ENCODE measurements at places on chromosomes 5 and 9. TPM values are rescaled to one million over a fixed set of nuclear protein-coding genes. Genes with fewer than 3 reads are reported as not detected.

PIP5KL1 gene
- total RNA-seq: 0.42 TPM

KIAA0825 gene
- total RNA-seq: 2.4 TPM

SMARCA2 gene
- total RNA-seq: 118 TPM

CDKN2A gene
- 1.1 TPM for total RNA-seq

SLC2A8 gene
- 19.4 TPM for total RNA-seq

FOXD4L4 gene
- total RNA-seq: not detected

KLHL3 gene
- total RNA-seq: 27.0 TPM

HAND1 gene
- 23.9 TPM for total RNA-seq

PLAC8L1 gene
- not detected for total RNA-seq

- DNase-seq: no peak
Measured at GRCh38 chr9:5994493-5994892, 20.9 kb downstream of the RANBP6 start.

DNA sequence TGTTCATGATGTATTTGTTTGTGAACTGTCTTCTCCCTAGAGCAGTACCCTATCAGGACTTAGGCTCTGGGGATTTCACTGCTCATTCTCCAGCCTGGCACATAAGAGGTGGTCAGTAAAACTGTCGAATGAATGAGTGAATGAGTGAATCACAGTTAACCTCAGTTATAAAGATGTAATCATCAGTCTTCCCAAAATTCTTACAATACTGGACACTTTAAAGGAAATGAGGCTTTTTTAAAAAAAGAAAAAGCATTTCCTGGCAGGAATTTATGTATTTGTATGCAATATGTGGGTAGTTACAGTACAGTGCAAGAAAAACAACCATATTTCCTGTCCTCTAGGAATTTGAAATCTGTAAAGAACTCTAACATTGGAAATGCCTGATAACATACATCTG, 59.6 kb downstream of the RAI14 start:
- DNase-seq: no peak

DNA sequence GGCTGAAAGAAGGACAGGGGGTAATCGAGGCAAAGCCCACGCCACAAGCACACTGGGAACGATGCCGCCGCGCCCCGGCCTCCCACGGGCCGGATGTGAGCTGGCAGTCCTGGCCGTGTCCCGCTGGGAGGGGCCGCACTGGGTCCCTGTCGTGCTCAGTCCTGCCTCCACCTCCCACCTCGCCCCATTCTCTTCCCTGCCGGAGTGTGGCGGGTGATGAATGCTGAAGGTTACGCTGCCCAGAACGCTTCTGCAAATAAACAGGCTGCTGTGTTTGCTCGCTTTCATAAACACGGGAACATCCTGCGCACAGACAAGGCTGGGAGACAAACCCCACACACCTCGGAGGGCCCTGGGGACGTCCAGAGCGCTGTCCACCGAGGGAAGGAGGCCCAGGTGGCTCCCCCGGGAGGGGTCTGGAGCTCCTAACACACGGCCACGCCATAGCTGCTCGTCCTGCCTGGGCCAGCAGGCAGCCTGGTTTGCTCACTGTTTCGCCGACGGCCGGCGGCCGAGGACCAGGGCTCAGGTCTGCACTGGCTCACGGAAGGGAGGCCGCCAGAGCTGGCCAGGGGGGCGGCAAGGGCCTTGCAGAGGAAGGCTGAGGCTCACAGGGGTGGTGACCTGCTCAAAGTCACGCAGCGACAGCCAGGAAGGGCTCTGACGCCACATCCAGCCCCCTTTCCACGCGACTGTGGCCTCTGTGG, 2.3 kb downstream of the DNLZ start:
- no peak for DNase-seq

DNA sequence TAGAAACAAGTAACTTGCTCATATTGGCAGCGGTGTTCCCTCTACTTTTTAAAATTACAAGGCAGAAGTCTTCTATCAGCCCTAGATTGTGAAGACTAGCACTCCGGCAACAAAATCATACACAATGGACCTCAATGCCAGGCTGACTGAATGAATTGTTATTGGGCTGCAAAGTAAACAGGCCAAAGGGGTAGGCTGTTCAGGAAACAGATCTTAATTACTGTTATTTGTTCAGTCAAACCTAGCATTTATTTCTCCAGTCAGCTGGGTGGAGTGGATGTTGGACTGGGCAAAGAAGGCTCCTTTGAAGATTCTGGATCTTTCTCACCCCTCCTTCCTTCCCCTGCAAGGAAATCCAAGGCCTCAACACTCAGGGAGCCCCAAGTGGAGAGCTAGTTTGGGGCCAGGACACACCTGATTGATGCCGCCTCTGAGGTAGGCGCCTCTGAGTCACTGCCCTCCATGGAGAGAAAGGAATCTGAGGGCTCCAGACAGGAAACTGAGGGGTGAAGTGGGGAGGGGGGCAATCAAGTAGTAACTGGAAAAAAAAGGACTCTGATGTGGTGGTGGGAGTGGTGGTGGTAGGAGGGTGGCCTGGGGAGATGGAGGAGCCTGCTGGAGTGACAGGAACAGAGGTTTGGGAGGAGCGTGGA, 35.5 kb downstream of the SERINC5 start:
- no peak for DNase-seq

- DNase-seq: no peak
Measured at GRCh38 chr9:137247135-137247915, 3.8 kb upstream of the STPG3 start.

- no peak for DNase-seq
Measured at GRCh38 chr9:135476561-135477355, 2.8 kb upstream of the PPP1R26 start.

DNA sequence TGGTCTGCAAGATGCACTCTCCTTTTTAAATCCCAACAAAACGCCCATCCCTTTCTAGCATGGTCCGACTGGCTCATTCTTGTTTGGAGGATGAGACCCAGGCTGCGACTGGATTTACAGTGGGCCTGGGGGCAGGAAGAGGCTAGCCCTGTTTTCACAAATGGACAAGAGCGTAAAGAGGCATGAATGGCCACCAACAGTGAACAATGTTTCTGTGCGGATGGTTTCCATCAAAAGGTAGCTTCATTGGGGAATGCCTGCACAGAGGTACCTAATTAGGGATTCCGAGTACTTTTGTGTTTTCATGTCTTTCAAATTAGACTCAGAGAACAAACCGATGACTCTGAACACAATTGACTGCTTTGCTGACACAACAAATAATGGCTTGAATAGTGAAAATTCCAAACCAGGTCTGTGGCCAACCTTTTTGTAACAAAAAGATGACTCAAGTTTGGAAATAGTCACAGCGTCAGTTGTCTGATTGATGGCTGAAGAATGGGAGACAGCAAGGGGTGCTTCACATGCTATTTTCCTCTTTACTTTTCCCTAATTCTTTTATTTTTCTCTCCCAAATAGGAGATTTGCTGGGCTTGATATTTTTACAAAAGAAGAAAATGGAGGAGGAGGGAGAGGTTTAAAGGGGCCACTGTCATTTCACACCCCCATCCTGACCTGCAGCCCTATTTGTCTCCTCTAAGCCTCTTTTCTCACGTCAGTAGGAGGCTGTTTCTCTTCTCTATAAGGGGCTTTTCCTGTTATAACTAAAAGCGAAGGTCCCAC, 208.1 kb upstream of the S1PR3 start:
- no peak for DNase-seq

DNA sequence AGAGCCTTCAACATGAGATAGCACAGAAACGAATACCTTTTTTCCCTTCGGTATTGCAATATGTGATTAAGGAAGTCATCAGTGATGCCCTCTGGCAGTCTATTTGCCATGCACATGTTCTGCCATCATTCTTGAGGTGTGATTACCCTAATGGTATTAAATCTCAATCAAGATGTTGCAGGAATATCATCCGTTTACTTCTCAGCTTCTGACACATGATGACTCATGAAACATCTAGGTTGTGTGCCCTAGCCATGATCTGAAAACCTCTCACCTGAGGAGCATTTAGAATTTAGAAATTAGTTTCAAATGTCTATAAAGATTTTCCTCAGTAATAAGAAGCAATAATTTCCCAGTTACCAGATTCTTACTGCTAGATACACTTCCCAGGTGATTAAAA, 209.1 kb downstream of the ADGRV1 start:
- DNase-seq: no peak

GRCh38 chr9:126763130-126763764, 41.6 kb upstream of the ZBTB43 start:
- DNase-seq: no peak

- no peak for DNase-seq
Measured at GRCh38 chr9:94553029-94553938, 1.6 kb upstream of the PCAT7 start.

GRCh38 chr9:109286981-109287380, 33.9 kb downstream of the EPB41L4B start:
- DNase-seq: no peak

- DNase-seq: no peak
Measured at GRCh38 chr9:121618504-121618903, 32.9 kb upstream of the DAB2IP start.

DNA sequence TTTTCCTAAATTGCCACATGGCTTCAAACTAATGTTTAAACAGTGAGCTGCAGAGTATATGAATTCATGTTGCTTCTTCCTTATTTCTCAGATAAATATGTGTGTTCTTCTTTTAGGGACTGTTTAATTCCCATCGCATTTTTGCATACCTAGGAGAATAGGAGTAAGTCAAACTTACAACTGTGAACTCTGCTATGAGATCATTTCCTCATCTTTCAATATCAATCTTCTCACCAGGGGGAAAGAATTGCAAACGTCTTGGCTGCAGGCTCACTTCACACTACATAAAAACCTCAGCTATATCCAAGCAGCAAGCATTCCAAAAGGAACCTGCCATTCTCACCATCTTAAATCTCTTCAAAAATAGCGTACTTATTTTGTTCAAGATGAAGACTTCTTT, 271.0 kb downstream of the DNAH5 start:
- DNase-seq: no peak

GRCh38 chr9:76883341-76883855, 22.5 kb downstream of the PRUNE2 start:
- DNase-seq: no peak

GRCh38 chr5:124605541-124605940, 140.9 kb downstream of the ZNF608 start:
- DNase-seq: peak; percentile 56

GRCh38 chr9:7980691-7981289, 181.2 kb upstream of the DMAC1 start:
- DNase-seq: no peak

- DNase-seq: no peak
Measured at GRCh38 chr5:77390795-77391194, 101.3 kb downstream of the WDR41 start.

DNA sequence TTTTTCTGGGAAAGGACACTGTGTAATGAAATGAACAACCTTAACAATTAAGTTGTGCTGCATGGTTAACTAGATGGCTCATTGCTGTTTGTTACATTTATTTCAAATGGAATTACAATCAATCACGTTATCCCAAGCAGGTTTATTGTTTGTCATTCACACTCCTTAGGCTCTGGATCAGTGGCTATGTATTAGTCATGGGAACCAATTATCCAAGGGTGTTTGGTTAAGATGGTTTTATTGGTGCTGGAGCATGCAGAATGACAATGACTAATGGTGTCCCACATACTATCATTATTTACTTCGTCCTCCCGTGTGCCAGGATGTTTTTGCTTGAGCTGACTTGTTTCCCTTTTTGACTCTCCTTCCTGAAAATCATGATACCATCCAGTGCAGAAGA, 10.6 kb upstream of the TRPC7 start:
- DNase-seq: no peak

DNA sequence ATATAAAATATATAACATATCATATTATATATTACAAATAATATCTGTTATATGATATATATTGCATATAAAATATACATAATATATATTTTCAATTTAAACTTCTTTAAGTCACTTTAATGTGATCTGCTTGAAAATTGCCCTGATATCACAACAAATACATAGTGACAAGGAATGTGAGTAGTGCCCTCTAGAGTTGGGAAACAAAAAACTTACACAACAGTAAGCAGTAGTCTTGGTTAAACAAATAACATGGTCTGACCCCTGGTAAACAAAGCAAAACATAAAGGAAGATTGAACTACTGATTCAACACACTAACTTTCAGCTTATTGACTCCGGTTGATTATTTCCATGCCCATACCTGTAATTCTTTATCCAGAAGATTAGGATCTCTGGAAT, 188.3 kb upstream of the NMUR2 start:
- no peak for DNase-seq

DNA sequence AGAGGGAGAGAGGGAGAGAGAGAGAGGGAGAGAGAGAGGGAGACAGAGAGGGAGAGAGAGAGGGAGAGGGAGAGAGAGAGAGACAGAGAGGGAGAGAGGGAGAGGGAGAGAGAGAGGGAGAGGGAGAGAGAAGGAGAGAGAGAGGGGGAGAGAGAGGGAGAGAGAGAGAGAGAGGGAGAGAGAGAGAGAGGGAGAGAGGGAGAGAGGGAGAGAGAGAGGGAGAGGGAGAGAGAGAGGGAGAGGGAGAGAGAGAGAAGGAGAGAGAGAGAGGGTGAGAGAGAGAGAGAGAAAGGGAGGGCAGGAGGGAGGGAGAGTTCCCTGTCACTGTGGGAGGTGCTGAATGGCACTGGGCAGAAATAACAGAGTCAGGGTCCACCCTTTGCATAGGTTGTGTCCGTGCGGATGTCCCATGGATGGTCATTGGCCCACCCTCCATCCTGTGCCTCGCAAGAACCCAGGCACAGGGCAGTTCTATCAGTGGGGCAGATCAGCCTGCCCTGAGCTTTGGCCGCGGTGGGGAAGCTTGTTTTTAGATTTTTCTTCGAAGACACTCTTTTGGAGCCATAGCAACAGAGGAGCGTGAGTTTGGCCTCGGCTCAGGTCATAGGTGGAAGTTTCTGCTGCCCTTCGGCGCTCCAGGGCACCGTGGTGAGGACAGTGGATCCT, 30.1 kb downstream of the ADAMTSL2 start:
- no peak for DNase-seq

All from heart left ventricle (tissue), 16 donors.